Left ventricle myocardium superior (tissue), 1 donor: ENCODE measurements at places on chromosomes 3 and 15. TPM values are rescaled to one million over a fixed set of nuclear protein-coding genes. Genes with fewer than 3 reads are reported as not detected.

TNFAIP8L3 gene
- 4.9 TPM for total RNA-seq

DNAH12 gene
- total RNA-seq, result 0.02 TPM

- DNase-seq, result no peak
These were observed 30.9 kb downstream of the MYO9A start for GRCh38 chr15:72086920-72087648.

DNA sequence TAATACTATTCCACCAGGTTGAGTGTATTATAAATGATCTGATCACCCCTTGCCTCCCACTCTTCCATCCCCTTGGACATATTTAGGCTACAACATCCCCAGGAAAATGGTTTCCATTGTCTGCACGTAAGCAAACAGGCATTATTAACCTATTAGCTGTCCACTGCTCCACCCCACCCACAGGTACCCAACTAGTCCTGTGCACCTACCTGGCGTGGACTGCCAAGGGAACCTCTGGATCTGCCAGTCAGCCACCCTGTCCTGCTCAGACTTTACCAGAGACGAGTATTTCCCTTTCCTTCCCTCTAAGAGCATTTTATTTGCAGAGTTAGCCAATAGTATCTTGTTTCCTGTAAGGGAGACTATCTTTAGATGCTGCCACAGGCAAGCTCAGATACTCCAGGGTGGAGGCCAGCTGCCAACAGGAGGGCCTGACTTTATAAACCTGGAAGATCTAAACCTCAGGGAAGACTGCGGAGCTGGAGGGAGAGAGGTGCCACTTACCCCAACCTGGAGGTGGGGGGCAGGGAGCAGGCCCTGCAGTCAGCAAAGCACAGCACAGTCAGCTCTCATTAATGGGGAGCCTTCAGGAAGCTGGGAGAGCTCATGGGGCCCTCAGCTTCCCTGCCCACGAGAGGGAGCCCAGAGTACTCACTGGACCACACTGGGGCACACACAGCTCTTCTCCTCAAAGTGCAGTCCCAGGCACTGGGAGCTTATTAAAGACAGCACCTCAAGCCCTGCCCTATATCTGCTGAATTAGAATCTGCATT lies at the start of gene CX3CR1:
Gene CX3CR1, minus strand, starts transcription at position 292 of the 773 bp plus-strand sequence. CDS start 13,527 bp downstream, outside the sequence.
- DNase-seq, result no peak

GRCh38 chr3:40901298-40901697 lies 298.0 kb upstream of the CTNNB1 start:
- DNase-seq, result no peak

DNA sequence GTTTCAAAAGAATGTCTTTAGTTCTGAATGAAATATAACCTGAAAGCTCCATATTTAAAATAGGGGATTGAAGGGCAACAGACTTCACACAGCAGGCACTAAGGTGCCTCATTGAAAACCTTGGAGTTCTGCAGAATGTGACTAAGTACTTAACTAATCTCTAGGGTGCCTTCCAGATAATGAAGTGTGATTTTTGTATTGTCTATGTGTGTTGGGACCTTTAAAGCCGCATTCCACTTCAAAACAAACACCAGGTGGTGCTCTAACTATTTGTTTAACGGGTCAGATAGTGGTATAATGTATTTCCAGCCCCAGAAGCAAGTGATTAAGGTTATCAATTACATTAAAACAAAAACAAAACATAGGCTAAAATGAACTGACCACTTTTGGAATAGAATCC lies 28.0 kb downstream of the TFG start:
- no peak for DNase-seq
